ENCODE measurements at places on chromosomes 2 and 18.

- peak; percentile 60 for DNase-seq
Measured at GRCh38 chr2:28393114-28393836, 617 bp downstream of the FOSL2 start.

GRCh38 chr18:55376387-55376786 lies 211.6 kb downstream of the TCF4 start:
- DNase-seq, result no peak

GRCh38 chr2:609449-609848 lies 67.8 kb downstream of the TMEM18 start:
- no peak for DNase-seq

- no peak for DNase-seq
Measured at GRCh38 chr2:19982268-19982667, 7.6 kb downstream of the WDR35 start.

DNA sequence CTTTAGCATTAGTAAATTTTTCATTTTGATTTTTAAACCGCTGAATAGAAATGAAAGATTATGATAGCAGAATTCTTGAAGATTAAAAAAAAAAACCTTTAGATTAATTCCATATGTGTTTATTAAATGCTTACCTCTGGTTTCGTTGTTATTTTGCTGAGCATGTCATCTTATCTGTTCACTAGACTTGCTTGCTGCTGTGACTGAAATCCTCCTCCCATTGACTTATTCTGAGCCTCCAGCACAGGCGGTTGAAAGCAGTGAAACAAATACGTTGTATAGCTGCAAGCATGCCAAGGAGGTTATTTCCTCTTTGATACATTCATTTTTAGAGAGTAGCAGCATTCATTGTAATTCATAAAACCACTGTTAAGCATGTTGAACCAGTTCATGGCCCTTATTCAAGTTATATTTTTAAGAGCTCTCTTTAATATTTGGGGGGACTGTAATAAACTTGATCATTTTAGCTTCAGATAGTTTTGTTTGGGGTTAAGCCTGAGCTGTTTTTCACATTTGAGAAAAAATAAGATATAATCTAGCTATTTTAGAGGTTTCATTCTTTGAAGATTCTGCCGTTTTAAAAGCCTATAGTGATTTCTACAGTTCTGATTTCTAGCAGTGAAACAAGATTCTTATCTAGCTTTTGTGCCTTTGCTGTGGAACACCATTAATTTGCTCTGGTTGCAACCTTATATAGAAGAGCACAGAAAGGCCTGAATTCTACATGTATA lies at the start of gene HTR2B:
Gene HTR2B, minus strand, starts transcription at position 205 of the 731 bp plus-strand sequence. CDS start 1,278 bp downstream, outside the sequence.
- no peak for DNase-seq

DNA sequence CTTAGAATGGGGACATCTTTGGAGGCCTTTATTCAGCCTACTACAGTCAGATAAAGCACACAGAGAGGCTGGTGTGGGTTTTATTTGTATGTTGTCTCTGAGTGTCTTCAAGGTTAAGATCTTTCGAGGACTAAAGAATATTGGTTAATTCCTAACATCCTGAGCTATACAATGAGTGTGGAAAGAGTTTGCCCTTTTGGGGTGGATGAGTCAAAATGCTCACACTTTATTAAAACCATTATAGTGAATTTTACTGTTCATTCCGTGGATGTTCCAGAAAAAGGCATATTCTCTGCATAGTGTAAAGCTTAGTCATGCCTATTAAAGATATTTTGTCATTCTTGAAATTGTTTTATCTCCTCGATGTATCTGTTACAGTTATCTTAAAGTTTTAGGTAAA lies 29.1 kb upstream of the SLC38A11 start:
- peak; percentile 47 for DNase-seq

- no peak for DNase-seq
Measured at GRCh38 chr2:95306336-95306895, 9.3 kb downstream of the KCNIP3 start.

- DNase-seq, result peak; percentile 62
Measured at GRCh38 chr18:35005963-35006577, 35.1 kb upstream of the MAPRE2 start.

DNA sequence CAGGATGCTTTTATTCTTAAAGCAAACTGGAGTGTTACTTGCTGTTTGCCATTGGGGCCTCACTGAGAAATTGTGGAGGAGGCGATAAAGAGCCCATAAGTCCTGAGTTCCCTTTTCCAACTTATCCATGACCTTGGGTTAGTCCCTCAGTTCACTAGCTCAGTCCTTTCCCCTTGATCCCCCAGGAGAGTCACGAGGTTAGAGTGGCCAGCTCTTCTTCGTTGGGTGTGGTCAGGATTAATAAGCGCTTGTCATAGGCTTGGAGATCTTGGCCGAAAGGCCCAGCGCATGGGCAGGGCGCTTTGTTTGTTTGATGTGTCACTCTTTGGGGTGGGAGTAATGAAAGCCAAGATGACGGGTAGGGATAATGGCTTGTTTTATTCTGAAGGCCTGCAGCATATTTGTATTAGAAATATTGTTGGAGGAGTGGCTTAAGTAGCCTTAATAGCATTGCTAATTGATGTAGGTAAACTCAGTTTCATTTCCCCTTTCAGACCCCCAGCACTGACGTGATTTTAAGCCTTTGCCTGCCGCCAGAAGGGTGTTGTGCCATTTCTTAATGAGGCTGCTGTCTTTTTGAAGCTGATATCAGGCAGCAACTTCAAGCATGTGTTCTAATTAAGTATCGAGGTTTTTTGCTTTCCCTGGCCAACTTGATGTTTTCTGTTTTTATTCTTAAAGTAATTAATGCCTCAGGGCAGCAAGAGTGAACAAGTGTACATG lies 15.7 kb downstream of the GRHL1 start:
- DNase-seq, result peak; percentile 62

GRCh38 chr2:223460774-223461211 lies 141.4 kb downstream of the SCG2 start:
- DNase-seq, result peak; percentile 90

GRCh38 chr2:215906458-215906857 lies 106.9 kb downstream of the MREG start:
- DNase-seq, result no peak

GRCh38 chr18:25164211-25164847 lies 187.6 kb downstream of the ZNF521 start:
- DNase-seq, result no peak

- no peak for DNase-seq
Measured at GRCh38 chr2:142472382-142472781, 341.6 kb upstream of the LRP1B start.

DNA sequence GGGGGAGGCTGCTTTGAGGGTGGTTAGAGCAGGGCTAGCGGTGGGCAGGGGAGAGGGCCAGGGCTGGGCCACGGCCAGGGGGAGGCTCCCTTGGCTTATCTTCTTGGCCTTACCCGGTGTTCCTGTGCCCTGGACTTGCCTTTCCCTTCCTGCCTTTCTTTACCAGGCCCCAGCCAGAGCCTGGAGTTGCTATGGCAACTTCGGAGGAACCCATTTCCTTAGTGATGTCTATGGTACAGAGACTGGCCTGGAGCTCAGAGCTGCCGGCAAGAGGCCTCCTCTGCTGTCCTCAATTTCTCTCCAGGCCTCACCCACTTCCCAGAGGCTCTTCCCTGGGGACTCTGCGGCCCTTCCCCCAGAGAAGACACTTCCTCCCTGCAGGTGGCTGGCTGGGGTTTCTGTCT lies 11.5 kb downstream of the SPEG start:
- peak; percentile 85 for DNase-seq

DNA sequence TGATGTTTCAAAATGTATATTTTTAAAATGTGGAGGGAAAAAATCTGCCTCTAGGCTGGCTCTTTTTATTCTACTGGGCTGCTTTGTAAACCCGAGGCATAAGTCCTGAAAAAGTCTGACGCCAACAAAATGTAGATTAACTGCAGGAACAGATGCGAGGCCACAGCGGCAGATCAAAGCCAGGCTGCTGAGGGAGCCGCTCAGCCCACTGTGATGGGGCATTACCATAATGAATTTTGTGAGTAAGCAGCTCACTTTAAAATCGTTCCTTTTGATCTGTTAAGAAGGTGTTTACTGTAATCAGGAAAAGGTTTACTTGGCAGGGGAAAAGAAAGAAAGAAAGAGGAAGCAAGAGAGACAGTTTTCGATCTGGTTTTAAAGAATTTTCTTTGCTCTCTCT lies 269.0 kb downstream of the ICOS start:
- no peak for DNase-seq

DNA sequence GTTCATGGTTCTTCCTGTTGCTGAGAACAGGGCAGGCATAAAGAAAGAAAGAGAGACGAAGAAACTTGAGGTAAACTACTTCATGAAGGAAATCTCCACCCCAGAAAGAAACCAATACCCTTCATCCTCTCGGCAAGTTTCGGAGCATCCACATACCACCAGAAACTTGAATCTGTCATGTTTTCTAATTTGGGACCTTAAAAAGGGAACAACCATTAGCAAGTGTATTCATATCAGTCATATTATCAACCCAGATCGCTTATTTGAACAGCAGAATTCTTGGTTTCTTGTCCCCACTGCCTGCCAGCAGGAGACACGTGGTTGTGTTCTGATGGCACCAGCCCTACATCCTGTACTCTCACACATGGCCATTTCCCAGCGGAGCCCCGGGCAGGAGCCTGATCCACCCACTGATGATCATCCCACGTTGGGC lies 53.2 kb upstream of the FZD7 start:
- DNase-seq, result no peak

DNA sequence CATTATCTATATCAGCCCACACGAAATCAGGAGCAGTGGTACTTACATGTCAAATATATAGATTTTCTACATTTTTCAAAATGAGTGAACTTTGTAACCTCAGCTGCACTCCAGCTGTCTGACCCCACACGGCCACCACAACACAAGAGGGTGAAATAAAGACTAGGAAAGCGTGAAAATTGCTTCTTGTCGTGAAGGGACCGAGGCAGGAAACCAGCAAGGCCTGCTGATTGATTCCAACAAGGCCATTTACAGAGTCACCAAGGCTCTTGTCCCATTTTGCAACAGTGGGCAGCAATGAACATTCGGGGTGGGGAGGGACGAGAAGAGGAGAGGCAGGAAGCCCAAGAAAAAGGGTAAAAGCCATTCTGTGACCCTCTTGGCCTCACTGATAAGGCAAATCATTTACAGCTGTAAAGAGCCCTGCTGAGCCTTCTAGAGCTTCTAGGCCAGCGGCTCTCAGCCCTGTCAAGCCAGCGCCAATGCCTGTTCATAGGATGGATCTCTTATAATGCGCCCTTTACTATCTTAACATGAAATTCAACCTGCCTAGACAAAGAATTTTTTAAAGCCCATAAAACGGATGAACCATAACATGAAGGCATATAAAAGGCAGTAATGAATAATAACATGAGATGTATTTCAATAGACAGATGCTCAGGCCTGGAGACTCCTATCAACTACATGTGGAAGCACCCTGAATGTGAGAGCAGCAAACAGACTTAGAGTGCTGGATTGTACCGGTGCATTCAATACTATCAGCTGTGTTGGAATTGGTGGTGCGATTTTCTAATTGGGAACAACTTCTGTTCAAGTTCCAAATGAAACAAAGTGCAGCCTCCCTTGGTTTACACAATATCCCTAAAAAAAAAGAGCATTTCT lies 269.0 kb downstream of the CDCA7 start:
- DNase-seq, result no peak

DNA sequence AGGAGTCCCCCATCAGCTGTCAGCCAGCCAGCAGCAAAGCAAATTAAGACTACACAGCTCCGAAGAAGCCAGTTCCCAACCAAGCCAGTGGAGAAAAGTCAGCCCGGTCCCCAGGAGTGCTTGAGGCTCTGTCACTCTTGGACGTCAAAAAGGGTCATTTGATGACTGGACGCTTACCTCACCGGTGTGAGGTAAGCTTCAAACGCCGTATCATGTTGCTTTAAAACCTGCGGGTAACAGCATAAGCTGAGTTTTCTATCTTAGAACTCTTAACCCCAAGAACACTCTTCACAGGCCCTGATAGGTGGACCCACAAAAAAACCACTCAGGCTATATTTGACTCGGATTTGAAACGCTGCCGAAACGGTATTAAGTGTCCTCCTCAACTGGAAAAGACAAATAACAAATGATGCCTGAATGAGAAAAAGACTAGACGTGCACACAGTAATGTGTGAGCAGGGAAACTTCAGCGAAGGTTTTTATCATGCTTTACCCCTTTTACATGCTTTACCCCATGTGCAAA lies 682 bp upstream of the LNPK start:
- DNase-seq, result no peak

- no peak for DNase-seq
Measured at GRCh38 chr2:102269200-102269524, 42.2 kb upstream of the IL1RL1 start.

DNA sequence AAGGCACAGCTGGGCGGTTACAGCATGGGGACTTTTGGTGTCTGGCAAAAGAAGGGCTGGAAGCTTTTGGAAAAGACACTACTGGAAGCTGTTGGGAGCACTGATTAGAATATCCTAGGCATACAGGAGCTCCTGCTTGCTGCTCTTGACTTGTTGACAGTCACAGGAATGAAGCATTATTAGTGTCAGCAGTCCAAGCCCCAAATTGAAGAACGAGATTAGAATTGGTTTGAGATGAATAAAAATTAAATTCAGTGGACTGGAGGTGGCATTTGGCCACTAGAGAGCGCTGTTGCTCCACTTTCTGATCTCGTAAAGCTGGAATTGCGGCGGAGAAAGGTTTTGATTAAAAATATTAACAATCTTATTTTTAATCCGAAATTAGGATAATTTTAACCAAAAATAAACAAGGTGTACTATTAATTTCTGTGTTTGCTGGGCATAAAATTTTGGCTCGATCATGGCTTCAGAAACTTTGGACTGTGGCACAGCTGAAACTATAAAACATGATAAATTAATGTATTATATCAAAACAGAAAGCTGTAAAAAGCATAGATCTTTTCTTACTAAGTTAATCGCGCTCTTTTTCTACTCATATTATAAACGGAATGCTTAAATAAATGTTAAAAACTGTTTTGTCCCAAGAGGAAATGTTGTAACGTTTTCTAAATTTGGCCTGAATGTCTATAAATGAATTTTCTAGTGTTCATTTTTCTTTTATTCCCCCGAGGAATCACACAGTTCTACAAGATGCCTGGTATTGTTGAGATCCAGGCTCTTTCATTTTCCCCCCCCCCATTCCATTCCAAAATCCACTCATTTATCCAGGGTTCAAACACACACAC lies 2.4 kb upstream of the HOXD8 start:
- peak; percentile 37 for DNase-seq

DNA sequence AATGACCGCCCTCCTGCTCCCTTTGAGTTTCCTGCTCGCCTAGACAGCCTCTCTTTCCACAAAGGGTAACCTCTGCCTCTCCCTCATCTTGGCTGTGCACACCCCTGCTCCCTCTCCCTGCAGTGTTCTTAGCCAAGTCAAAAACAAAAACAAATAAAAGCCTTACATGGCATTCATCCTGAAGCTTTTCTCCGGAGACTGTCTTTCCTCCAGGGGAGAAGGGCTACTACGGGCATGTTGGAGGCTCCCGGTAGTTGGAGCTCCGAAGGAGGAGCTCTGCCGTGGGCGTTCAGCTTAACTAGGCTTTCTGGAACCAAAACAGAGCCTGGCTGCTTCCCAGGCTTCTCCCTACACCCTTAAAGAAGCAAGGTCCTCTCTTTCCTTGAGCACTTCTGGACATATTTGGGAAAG lies 104.2 kb downstream of the TPGS2 start:
- DNase-seq, result no peak

GRCh38 chr2:16434393-16434792 lies 231.2 kb downstream of the CYRIA start:
- no peak for DNase-seq

- no peak for DNase-seq
Measured at GRCh38 chr2:181457741-181458425, 697 bp downstream of the ITGA4 start.
